ENCODE measurements at places on chromosomes 5 and 9. TPM values are rescaled to one million over a fixed set of nuclear protein-coding genes. Genes with fewer than 3 reads are reported as not detected.

DNA sequence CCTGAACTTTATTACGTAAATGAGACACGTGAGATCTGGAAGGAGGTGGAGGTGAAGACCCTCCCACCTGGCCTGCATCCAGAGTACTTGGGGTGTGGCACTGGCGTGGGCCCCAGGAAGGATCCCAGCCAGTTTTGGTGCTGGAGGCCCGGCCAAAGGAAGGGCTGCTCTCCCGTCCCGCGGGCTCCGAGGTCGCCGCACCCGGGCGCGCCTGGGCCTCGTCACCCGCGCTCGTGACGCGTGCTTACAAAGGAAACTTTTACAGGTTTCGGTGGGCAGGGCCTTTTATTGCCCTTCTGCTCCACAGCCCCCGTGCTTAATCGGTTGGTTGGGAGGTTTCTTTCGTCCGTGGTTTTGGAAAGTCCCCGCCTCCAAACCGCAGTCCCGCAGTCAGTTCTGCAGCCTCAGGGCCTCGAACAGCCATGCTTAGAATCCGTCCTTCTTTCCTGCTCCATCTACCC lies 29.2 kb downstream of the CDKN2A start:
- peak overlapping the region; percentile 16 for H3K4me3 ChIP-seq
- H3K27ac ChIP-seq, result no peak overlapping the region
- no peaks in the 10 kb centered on the region for H3K36me3 ChIP-seq
- peaks cover 13% of the 10 kb centered on the region for H3K4me1 ChIP-seq
- H3K27me3 ChIP-seq, result peaks cover 67% of the 10 kb centered on the region
- no peak for DNase-seq

GRCh38 chr5:36536616-36537005 lies 69.8 kb upstream of the SLC1A3 start:
- H3K36me3 ChIP-seq, result no peaks in the 10 kb centered on the region
- no peak for DNase-seq
- H3K27ac ChIP-seq, result no peak overlapping the region
- no peak overlapping the region for H3K4me3 ChIP-seq

FCHSD1 gene
- total RNA-seq, result 10.7 TPM

NPM1 gene
- total RNA-seq, result 496 TPM

DNA sequence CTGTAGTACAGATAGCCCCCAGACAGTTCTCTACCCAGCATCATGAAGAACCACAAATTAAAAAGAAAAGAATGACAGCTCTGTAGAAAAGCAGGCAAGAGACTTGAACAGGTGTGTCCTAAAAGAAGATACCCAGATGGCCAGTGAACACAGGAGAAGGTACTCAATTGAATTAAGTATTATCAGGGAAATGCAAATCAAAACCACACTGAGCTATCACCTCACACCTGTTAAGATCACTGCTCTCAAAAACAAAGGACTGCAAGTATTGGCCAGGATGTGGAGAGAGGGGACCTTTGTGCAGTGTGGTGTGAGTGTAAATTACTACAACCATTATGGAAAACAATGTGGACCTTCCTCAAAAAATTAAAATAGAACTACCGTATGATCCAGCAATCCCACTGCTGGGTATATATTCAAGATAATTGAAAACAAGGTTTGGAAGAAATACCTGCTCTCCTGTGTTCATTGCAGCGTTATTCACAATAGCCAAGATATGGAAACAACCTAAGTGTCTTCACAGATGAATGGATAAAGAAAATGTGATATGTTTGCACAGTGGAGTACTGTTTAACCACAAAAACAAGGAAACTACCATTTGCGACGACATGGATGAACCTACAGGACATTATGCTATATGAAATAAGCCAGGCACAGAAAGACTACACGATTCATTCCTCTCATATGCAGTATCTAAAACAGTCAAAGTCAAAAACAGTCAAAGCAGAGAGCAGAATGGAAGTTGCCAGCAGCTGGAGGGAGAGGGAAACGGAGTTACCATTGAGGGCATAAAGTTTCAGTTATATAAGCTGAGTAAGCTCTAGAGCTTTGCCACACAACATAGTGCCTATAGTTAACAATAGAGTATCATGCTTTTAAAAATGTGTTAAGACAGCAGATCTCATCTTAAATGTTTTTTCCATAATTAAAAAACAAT lies 102.6 kb downstream of the WNK2 start:
- H3K4me3 ChIP-seq, result no peak overlapping the region
- DNase-seq, result no peak
- H3K36me3 ChIP-seq, result no peaks in the 10 kb centered on the region
- H3K4me1 ChIP-seq, result no peaks in the 10 kb centered on the region

GRCh38 chr9:113581865-113582697 lies 118.6 kb downstream of the RGS3 start:
- no peak overlapping the region for H3K4me3 ChIP-seq
- H3K27ac ChIP-seq, result peak overlapping the region; percentile 61
- peak; percentile 51 for DNase-seq

GRCh38 chr5:121572061-121572460 lies 279.6 kb upstream of the FTMT start:
- no peaks in the 10 kb centered on the region for H3K36me3 ChIP-seq
- no peaks in the 10 kb centered on the region for H3K27me3 ChIP-seq
- no peaks in the 10 kb centered on the region for H3K4me1 ChIP-seq
- H3K4me3 ChIP-seq, result no peak overlapping the region

- no peak for DNase-seq
- H3K4me1 ChIP-seq, result peaks cover 1% of the 10 kb centered on the region
- H3K36me3 ChIP-seq, result peaks cover 57% of the 10 kb centered on the region
- no peak overlapping the region for H3K4me3 ChIP-seq
Observed at GRCh38 chr5:132877938-132878337, 4.5 kb downstream of the LEAP2 start.

GRCh38 chr5:180516440-180516839 lies 22.3 kb downstream of the CNOT6 start:
- H3K27ac ChIP-seq, result no peak overlapping the region
- H3K36me3 ChIP-seq, result no peaks in the 10 kb centered on the region
- H3K4me3 ChIP-seq, result no peak overlapping the region
- H3K4me1 ChIP-seq, result no peaks in the 10 kb centered on the region
- no peak for DNase-seq
- H3K27me3 ChIP-seq, result no peaks in the 10 kb centered on the region

DNA sequence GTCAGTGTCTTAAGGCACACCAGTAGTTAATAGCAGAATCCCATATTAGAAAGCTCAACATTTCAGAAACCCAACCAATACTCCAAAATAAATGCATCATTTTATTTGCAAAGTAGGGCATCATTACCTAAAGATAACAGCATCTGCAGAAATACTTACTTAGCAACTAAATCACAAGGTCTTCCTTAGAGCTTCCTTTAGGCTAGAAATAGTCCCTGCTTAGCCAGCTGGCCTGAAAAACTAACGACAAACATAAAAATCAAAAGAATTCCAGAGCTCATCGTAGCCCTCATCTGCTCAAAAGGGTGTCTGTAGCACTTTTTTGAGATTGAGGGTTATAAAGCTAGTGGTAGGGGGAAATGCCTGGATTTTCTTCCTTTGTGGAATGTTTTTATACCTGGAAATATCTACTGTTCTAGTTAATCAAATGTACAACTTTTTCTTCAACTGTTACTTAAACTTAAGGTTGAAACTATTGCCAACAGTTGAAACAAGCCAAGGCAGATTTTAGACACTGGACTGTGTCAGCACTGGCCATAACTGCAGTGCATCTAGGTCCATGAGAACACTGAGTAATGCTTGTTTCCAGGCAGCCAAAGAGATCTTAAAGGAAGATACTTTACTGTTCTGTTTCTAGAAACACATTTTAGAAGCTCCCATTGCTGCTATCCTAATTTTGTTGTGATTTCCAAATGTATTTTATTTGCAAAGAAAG lies 129.4 kb upstream of the RASA1 start:
- H3K36me3 ChIP-seq, result no peaks in the 10 kb centered on the region
- H3K27me3 ChIP-seq, result no peaks in the 10 kb centered on the region
- no peak overlapping the region for H3K27ac ChIP-seq
- no peak for DNase-seq

- no peaks in the 10 kb centered on the region for H3K27me3 ChIP-seq
- no peak overlapping the region for H3K4me3 ChIP-seq
- H3K27ac ChIP-seq, result no peak overlapping the region
- no peaks in the 10 kb centered on the region for H3K36me3 ChIP-seq
Observed at GRCh38 chr9:93091453-93092081, 4.5 kb upstream of the CARD19 start.

DNA sequence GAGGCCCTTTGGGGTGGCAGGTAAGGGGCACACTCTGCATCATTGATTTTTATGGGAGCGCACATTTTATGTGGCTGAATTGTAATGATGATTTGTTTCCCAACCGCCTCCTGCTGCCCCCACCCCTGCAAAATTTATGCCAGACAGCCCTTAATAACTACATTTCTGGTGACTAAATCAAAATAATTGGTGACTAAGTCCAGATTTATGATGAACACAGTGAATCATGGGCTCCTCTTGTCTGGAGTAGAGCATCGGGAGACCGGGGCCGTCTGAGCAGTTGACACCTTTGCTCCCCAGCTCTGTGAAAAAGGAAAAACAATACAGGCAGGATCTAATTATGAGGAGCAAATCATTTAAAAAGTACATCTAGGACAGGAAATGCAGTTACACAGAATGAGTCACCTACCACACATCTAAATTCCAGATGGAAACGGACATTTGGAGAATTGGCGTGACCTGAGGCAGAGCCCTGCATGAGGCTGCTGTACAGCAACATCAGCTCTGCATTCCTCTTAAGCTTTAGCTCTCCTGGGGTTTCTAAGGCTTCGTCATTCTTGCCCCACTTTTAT lies 58.9 kb downstream of the DOCK2 start:
- H3K27ac ChIP-seq, result no peak overlapping the region
- no peak overlapping the region for H3K4me3 ChIP-seq
- no peaks in the 10 kb centered on the region for H3K36me3 ChIP-seq
- DNase-seq, result no peak
